Bronchus fibroblast of lung (primary cell): ENCODE measurements at places on chromosomes 7 and 10. TPM values are rescaled to one million over a fixed set of nuclear protein-coding genes. Genes with fewer than 3 reads are reported as not detected.

The AKR1E2 gene
- total RNA-seq = 4.2 and 5.8 TPM in 2 replicates

The CYP2E1 gene
- total RNA-seq = not detected in 2 replicates

The MYO3A gene
- not detected in 2 replicates for total RNA-seq

The TMEM213 gene
- not detected in 2 replicates for total RNA-seq

The EXOSC1 gene
- 55.8 and 65.1 TPM in 2 replicates for total RNA-seq

The ARHGEF35 gene
- total RNA-seq = 0.84 and 0.89 TPM in 2 replicates

The ATP6V0A4 gene
- total RNA-seq = not detected in 2 replicates

The CALML3 gene
- not detected in 2 replicates for total RNA-seq

The CYP3A4 gene
- total RNA-seq = not detected in 2 replicates

The TEX36 gene
- not detected in 2 replicates for total RNA-seq

The MCM10 gene
- 11.1 and 14.6 TPM in 2 replicates for total RNA-seq

The SPRN gene
- 0.59 and 1.2 TPM in 2 replicates for total RNA-seq

The MBLAC1 gene
- total RNA-seq = 3.0 and 3.9 TPM in 2 replicates

The MEIG1 gene
- total RNA-seq = 0.15 TPM in 1 of 2 replicates, not detected in the other

The CTAGE4 gene
- total RNA-seq = 0.59 and 1.0 TPM in 2 replicates

The PRKAR2B gene
- 2.5 and 4.2 TPM in 2 replicates for total RNA-seq

The NUDT5 gene
- total RNA-seq = 79.7 and 81.4 TPM in 2 replicates

The SFRP5 gene
- not detected in 2 replicates for total RNA-seq

The GIMAP6 gene
- not detected in 2 replicates for total RNA-seq

The PLAC9 gene
- total RNA-seq = 16.6 and 23.6 TPM in 2 replicates

The PVRIG gene
- total RNA-seq = not detected in 2 replicates

The DGKB gene
- total RNA-seq = not detected in 2 replicates

The TMEM139 gene
- 0.17 and 0.45 TPM in 2 replicates for total RNA-seq

The WEE2 gene
- total RNA-seq = not detected in 2 replicates

The PDE6C gene
- total RNA-seq = not detected in 2 replicates

The TYSND1 gene
- 8.3 and 9.4 TPM in 2 replicates for total RNA-seq

The NPM3 gene
- total RNA-seq = 131 and 132 TPM in 2 replicates

The OR2A1 gene
- total RNA-seq = under 0.01 TPM in 2 replicates

The SNCG gene
- total RNA-seq = 15.6 and 18.3 TPM in 2 replicates

The TUBAL3 gene
- not detected in 2 replicates for total RNA-seq

The NKX1-2 gene
- not detected in 2 replicates for total RNA-seq
